Stimulated activated CD8-positive, alpha-beta memory T cell treated with anti-CD3 and anti-CD28 coated beads, Interleukin-15, amount 100 ng/mL, for 1 hour (primary cell): ENCODE measurements at places on chromosomes 4 and X.

GRCh38 chr4:176886135-176886534 is 93.4 kb upstream of the VEGFC start:
- DNase-seq: no peak

GRCh38 chr4:90113881-90114457 is 13.2 kb upstream of the CCSER1 start:
- DNase-seq: no peak

DNA sequence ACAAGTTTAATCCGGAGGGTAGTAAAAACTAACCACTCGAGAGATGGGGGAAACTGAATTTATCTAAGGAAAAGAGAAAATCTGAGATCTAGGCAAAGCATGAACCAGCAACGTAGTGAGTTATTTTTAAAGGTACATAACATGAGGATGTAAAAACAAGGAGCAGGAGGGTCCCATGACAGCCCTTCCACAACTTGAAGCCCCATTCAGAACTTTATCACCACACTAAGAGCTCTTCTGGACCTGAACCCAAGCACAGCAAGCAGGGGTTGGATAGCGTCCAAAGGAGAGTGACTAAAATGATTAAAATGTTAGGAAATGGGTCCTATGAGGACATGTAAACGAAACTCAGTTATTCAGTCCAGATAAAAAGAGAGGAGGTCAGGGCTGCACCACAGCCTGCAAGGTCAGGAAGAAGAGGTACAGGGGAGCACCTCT is 16.2 kb downstream of the SH3RF1 start:
- no peak for DNase-seq

- DNase-seq: no peak
Observed at GRCh38 chr4:8140915-8141314, 17.7 kb downstream of the ABLIM2 start.

DNA sequence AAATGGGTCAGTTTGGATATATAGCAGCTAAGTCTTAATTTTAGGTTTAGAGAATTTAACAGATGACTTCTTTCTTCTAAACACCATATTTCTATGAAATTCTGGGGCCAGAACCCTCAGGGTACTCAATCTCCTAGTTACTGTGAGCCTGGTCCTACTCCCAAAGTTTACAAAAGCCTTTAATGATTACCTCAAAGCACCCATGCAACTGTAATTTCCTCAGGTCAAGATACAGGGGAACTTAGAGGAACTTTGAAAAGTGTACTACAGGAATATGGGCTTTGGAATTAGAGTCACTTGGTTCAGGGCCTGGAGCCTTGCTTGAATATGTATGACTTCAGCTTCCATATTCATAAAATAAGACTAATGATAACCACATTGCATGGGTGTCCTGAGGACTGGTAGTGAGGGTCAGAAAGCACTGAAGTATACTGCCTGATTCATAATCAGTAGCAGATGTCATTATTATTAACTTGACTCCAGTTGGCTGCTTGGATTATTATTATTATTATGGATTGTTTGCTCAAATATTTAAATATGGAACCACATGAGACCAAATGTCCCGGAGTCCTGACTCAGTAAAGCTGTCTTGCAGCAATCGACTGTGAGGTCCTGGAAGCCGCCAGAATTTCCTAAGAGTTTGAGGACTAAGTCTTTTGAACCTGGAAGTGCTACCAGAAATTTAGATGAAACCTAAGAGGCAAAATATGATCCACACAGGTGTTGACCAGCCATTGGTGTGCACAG is 2.0 kb upstream of the ADH7 start:
- no peak for DNase-seq

DNA sequence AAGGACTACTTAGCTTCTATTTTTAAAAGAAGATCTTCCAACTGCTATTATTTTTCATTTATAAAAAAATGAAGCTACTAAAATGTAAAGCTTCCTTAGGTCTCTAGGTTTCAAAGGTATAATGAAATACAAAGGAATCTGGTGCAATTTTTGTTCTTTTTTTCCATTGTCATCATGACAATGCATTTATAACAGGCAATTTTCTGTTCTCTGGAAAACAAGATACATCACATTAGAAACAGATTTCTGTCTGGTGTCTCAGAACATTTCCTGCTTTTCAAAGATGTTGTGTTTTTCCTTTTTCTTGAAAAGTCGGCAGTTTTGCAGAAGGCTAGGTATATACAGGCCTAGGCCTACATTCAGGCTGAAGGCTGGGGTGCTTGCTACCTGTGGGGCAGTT is 63.6 kb upstream of the ATP8A1 start:
- DNase-seq: no peak

GRCh38 chr4:60655356-60655755 is 544.8 kb upstream of the ADGRL3 start:
- no peak for DNase-seq

- DNase-seq: no peak
Observed at GRCh38 chr4:138509346-138509745, 267.2 kb upstream of the SLC7A11 start.

DNA sequence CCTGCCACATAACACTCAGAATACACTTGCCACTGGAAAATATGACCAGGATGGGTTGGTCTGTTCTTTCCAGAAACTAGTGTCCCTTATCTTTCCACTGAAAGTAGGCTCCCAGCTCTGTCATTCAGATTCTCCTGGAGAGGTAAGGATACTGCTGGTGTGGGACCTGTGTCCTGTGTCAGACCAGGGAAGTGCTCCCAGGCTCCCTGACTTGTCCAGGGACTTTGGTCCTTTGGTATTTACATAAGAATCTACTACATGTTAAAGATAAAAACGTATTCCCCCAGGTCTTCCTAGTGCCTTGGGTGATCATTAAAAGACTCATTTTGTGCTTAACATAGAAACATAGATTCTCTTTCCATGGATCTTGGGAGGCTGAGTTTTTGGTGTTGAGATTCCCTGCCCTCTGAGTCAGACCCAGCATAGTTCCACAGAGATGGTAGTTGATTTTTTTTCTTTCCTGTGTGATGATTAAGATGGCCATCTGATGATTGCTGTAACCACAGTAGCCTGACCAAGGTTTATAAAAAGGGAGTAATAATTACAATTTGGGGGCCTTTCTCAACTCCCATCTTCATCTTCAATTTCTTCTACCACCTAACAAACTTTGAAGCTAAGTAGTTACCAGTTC is 159.8 kb upstream of the JADE1 start:
- DNase-seq: no peak

DNA sequence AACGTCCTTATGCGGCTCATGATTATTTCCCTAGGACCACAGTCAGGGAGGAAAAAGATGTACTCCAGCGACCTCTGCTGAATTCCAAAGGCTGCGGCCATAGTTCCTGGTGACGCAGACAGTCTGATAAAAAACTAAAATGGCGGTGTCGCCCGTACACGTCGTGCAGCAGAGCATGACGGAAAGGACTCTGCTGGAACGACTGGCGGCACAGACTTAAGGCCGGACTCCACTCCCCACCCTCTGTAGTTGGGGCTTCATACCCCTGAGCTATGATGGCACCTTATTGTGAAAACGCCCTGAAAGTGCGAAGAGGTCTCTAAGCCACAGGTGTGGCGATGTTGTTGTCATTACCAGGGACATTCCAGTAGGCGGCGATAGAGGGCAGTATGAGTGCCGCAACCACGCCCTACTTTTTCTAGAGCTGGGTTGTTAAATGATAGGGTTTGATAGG is 90.0 kb upstream of the EDA2R start:
- DNase-seq: peak; percentile 10

GRCh38 chrX:16786791-16787735 is 797 bp downstream of the TXLNG start:
- no peak for DNase-seq

DNA sequence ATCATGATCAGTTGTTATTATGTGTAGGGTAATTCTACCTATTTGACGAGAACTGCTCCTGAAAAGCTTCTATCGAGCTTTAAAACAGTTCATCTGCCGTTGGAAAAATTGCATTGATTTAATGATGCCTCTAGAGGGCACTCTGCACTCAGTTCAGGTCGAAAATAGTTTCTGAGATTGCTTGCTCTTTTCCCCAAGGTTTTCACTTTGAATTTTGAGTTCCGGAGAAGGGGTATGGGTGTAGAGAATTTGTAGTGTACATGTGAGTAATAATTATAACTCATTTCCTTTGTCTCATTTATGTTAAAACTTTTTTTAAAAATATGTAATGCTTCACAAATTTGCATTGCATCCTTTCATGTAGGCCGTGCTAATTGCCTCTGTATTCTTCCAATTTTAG is 28.4 kb upstream of the TNIP3 start:
- no peak for DNase-seq

DNA sequence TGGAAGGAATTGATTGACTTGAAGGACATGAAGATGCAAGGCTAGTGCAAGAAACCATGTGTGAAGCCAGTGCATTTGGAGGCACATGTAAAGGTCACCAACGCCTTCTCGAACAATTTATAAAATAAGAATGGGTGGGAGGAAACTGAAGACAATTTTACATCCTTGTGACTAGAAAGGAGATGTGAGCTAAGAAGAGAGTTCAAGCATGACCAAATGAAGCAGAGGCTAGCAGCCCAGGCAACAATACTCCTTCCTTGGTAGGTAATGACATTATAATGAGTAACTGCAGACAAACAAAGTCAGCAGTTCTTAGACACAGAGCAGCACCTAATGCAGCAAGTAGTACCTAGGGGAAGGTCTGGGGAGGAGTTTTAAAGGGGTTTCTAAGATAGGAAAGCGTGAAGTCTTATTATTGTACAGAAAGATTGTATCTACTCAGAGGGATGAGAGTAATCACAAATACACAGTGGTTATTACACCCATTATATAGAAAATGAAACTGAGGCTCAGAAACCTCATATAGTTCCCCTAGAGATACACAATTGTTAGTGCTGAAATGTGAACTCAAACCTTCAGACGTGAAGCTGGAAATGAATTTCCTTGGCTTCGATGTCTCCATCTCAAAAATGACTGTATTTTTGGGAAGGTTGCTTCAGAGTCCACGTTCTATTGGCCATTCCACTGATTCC is 56.1 kb downstream of the ATXN3L start:
- DNase-seq: no peak

- DNase-seq: no peak
Observed at GRCh38 chrX:41192880-41193279, 107.6 kb downstream of the USP9X start.

DNA sequence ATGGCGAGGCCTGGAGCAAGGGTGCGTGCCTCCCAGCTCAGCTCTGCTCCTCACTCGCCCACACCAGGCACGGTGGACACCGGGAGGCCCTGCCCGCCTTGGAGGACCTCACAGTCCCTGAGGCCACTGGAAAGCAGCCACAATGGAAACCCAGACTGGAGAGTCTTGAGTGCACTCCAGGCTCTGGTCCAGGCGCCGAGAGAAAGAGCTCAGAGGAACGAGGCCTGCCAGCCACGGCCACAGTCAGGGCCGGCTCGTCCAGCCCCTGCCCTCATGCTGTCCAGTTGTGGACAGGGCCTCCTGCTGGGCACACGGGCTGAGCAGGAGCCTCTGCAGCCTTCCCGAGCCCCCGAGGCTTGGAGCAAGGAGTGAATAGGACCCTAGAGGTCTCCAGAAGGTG is 53.3 kb upstream of the GRPEL1 start:
- DNase-seq: no peak

DNA sequence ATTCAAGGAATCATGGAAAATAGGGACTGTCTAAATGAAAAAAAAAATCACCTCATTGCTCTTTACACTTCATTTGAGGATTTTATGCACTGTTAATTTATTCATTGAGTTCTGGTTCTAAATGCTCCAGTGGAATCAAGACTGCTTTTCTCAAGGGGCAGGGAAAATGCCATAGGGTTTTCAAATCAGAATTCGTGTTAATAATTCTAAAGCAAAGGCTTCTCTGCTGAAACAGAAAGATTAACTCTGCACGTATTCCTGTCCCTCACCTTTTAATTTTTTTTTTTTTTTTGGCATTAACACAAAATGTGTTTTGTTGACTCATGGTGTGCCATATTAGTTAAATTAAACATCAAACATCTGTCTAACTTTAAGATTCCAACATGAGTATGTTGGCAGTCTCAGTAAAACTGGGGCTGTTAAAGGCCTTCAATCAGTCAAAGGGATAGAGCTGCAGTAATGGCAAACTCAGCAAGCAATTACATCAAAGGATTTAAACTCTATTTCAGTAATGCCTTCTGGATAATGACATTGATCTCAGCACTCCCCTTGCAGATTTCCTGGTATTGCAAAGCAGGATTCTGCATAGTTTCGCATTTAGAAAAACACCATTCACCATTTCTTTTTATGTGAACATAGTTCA is 878.1 kb downstream of the RAPGEF2 start:
- DNase-seq: no peak

DNA sequence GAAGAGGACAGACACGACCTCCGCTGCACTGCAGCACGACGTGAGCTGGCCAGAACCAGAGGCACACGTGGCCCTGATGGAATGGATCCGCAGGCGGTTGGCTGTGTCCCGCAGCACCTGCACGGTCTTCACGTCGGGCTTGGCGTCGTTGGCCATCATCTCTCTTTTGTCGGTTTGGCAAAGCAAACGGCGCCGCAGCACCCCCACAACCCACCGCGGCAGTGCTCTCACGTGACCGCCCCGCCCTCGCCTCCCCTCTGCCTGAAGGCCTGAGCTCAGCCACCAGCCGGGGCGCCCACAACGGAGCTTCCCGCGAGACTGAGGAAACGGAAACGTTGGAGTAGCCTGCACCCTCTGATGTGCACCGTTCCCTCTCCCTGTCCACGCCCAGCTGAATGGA is at the start of gene TKTL2:
TSS of gene TKTL2 (minus strand) at position 179 of the 400 bp plus-strand sequence. CDS start at position 159, 20 bp downstream.
- DNase-seq: no peak

- DNase-seq: no peak
Observed at GRCh38 chr4:149349541-149349940, 466.1 kb downstream of the IQCM start.

- DNase-seq: no peak
Observed at GRCh38 chr4:111433441-111433840, 711.8 kb upstream of the FAM241A start.

DNA sequence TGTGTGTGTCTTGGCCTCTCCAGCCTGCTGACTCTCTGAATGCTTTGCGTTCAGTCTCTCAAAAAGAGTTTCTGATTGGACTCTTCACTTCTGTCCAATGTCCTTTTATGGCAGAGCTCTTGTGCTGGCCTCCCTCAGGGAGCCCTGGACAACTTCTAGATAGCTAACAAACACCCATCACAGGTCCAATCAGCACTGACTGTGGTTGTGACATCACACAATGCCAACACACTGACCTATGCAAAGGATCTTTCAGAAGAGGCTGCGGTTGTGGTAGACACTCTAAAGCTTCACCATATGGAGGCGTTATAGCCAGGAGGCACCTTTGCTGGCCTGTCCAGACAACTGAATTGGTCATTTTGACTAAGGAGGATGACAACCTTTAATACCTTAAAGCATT is 53.8 kb upstream of the LSM6 start:
- DNase-seq: no peak

- no peak for DNase-seq
Observed at GRCh38 chr4:172750910-172751309, 417.7 kb upstream of the GALNT7 start.
